ENCODE measurements at places on chromosomes 16 and 17. TPM values are rescaled to one million over a fixed set of nuclear protein-coding genes. Genes with fewer than 3 reads are reported as not detected.

The CES5A gene
- not detected for total RNA-seq

The TMEM204 gene
- total RNA-seq, result 9.7 TPM

The CDH1 gene
- total RNA-seq, result not detected

DNA sequence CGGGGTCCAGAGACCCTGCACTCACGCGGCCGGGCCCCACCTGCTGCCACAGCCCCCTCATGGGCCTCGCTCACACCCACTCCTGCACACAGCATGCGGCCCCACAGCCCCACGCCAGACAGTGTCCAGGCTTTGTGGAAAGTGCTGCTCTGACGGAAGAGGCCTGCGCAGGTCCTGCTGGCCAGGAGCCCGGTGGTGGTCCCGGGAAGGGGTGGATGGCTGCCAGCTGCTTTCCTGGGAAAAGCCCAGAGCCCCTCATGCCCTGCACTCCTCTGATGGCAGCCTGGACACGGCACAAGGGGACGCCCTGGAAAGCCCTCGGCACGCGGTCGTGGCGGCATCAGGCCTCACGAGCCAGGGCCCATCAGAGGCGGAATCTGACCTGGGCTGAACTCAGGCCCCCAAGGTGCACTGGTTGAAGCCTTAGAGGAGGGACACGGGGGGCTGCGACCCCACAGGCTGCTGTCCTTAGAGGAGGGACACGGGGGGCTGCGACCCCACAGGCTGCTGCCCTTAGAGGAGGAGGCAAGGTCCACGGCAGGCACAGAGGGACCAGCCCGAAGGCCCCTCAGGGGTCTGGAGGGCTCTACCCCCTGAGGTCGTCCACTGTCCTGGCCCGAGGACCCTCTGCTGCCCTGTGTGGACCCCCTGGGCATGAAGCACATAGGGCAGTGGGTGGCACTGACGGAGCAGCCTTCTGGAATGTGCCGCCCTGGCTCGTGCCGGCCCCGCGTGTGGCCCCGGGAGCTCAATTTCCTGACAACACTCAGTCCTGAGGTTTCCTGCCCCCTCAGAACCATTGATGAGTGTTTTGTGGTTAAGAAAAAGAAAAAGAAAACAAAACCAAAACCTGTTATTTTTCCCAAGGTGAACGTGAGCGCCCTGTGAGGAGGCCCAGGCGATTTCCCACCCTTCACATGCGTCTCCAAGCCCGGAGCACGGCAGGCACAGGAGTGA, 22.1 kb downstream of the SOX8 start:
- no peak for DNase-seq

The SCGB1C2 gene
- not detected for total RNA-seq

The ZG16 gene
- not detected for total RNA-seq

DNA sequence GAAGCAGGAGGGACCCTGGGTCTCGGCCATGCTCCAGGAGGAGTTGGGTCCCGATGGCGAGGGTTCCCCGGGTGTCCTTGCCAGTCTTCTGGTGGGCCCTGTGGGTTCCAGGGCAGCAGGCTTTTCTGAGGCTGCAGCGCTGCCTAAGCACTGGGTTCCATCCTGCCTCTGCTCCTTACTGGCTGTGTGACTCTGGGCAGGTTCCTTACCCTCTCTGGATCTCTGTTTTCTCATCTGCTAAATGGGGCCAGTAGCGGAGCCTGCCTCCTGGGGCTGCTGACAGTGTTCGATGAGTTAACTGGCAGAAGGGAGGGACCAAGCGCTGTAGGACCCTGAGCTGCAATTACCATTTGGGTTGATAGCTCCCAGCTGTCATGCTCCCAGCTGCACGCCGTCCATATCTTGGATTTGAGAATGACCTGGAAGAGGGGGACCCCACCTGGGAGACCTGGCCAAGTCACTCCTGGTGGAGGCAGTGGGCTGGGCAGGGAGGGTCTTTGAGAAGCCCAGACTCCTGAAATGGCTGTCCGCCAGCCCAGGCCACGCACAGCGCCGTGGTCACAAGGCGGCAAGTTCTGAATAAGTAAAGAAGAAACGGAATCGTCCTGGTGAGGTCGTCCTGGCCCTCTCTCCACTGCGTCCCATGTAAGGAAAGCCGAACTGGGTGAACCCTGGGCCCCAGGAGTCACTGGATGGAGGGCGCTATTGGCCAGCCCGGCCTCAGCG, 47.2 kb upstream of the GSE1 start:
- no peak for DNase-seq

DNA sequence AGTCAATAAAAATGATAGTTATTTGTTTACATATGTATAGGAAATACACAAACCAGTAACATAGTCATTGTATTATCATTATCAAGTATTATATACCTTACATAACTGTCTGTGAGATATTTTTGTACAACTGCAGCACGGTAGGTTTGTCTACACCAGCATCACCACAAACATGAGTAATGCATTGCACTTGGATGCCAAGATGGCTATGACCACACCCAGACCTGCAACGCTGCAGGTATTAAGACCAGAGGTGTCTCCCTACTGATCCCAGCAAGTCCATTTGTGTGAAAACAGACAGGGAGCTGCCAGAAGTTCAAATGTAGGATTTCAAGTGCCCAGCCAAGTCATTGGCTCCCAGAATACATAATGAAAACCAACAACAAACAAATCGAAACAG, 34.2 kb upstream of the NOS2 start:
- DNase-seq, result no peak

The CRISPLD2 gene
- total RNA-seq, result 1.7 TPM
